Naive thymus-derived CD4-positive, alpha-beta T cell (primary cell): ENCODE measurements at places on chromosomes 3 and 15. TPM values are rescaled to one million over a fixed set of nuclear protein-coding genes. Genes with fewer than 3 reads are reported as not detected.

Gene TGM5
- polyA plus RNA-seq, result not detected

- DNase-seq, result no peak
These were observed 22.2 kb downstream of the SCN11A start for GRCh38 chr3:39029556-39029955.

- peak; percentile 32 for DNase-seq
These were observed 25.5 kb upstream of the SNRPA1 start for GRCh38 chr15:101320501-101321052.

DNA sequence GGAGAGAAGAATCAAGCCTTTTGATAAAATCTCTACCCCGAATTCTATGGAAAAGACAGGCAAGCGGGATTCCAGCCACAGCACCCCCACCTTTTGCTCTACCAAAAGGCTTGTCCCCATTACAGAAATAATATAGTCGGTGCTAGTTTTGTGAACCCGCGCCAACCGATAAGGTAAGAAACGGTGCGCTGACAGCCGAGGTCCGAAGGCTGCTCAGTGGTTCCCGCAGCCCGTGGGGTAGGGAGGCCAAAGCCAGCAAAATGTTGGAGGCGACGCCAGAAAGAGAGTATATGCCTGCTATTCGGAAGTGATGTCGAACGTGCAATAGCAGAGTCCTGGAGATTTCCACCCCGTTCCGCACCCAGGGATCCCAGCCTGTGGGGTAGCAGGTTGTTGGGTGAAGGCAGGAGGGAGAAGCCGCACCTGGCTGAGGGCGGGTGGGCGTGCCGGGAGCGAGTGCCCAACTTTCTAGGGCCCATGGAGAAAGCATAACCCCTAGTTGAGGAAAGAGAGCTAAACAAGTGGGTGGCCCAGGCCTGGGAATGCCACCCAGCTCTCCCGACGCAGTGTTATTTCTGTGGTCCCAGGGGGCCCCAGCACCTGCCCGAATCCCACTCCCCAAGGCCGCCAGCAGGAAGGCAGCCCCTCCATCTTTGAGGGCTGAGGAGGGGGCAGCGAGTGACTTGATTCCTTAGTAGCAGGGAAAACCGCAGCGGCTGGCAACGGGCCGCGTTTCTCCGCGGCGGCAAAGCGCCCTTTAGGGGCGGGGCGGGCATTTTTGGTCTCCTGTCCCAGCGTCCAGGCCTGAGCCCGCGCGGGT lies 7.9 kb upstream of the SOX2 start:
- no peak for DNase-seq

GRCh38 chr3:65497236-65497635 lies 541.5 kb downstream of the MAGI1 start:
- no peak for DNase-seq

DNA sequence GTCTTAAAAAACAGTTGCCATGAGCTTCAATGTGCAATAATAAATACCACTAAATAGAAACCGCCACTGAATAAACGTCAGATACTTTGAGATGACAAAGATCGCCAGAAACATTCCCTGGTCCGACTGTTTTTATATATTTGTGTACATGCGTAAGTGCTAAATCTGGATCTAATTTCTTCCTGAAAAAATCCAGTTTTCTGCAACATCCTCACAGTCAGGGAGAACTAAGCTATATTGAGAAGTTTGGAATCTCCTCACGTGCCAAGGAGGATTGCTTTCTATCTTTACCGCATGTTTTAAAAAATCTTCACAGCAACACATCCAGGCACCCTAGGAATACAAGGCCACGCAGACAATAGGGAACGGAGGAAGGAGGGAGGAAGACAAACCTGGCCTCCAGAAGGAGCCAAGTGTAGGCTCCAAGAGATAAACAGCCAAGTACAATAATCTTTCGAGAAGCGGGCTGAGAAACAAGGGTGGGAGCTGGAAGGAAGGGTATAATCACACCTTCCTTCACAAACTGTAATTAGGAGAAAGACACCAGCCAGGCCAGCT lies 5.7 kb downstream of the VGLL4 start:
- DNase-seq, result no peak

Gene CFAP91
- polyA plus RNA-seq, result not detected

DNA sequence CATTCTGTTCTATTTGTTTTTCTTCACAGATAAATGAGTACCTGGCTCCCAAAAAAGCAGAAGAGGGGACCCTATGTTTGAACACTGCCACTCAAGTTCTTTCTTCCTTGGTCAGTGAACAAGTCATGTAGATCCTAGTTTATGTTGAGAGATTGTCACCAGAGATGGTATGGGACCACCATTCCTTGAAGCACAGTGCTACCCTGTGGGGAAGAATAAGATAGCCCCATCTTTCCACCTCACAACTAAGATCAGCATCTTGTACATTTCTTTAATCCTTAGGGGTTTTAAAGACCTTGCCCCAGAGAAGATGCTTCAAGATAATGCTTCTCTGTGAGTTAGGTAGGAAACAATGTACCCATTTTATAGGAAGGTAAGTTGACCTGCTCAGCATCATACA lies 233.5 kb upstream of the WNT5A start:
- DNase-seq, result no peak
